ENCODE measurements at places on chromosomes 13 and 19.

GRCh38 chr19:13016245-13016627, 21.0 kb downstream of the NFIX start:
- DNase-seq = no peak

- DNase-seq = no peak
Measured at GRCh38 chr19:2212861-2213711, 23.0 kb downstream of the PLEKHJ1 start.

DNA sequence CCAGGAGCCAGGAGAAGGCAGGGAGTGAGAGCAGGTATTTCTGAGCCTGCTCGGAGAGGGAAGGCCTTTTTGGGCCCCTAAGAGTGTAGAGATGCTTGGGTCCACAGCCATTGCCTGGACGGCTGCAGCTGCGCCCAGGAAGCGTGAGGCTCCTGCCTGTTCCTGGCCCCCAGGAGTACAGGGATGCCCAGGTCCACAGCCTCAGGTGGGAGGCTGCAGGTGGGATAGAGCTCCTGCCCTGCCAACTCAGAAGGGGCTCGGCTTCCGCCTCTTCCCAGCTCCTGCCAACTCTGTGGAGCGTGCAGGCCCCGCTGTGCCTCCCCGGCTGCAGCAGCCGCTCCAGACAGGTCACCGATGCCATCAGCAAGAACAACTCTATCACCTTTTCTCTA, 351.0 kb upstream of the PCDH20 start:
- DNase-seq = no peak

DNA sequence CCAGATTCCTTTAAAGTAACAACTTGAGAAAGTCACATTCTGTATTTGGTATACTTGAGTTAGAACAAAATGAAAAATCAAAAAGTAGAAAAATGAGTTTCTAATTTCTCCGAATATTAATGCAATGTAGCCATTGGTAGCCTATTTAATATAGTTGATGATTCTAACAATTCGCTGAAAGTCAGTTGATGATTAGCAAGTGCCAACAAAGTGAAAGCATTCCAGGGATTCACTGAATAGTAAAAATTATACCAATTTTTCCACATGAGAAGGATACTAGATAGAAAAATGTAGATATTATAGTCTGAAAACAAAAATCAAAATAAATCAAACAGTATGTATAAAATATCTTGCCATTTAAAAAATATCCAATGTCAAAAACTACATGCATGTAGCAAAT, 117.2 kb downstream of the FREM2 start:
- no peak for DNase-seq

- no peak for DNase-seq
Measured at GRCh38 chr13:104949840-104950740, 1585.4 kb downstream of the EFNB2 start.

DNA sequence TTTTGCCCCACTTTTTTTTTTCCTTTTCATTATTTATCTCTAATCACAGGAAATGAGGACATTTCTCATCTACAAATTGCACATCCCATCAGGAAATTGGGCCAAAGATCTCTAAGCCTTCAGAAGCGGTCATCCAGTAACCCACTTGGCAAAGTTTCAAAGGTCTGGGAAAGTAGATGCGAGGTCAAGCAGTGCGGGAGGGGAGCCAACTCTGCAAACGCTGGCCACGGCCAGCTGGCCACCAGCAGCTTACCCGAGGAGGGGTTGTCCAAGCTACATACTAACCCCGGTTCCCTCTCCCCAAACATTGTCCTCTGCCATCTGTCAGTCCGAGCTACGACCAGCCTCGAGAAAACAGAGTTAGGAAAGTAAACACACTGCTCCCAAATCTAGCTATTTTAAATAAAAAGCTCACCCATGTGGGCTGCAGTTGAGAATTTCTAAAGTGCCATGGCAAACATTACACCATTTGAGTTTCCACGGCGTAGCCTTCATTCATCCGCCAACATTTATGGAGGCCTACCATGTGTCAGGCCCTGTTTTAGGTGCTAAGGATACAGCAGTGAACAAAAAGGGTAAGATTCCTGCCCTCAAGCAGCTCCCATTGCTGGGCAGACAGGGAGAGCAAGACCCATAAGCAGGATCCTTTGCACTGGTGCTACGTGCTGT, 11.5 kb downstream of the FFAR2 start:
- DNase-seq = no peak

- DNase-seq = no peak
Measured at GRCh38 chr13:33415822-33416221, 130.3 kb upstream of the STARD13 start.

GRCh38 chr19:18568367-18568766, 3.3 kb upstream of the UBA52 start:
- no peak for DNase-seq

DNA sequence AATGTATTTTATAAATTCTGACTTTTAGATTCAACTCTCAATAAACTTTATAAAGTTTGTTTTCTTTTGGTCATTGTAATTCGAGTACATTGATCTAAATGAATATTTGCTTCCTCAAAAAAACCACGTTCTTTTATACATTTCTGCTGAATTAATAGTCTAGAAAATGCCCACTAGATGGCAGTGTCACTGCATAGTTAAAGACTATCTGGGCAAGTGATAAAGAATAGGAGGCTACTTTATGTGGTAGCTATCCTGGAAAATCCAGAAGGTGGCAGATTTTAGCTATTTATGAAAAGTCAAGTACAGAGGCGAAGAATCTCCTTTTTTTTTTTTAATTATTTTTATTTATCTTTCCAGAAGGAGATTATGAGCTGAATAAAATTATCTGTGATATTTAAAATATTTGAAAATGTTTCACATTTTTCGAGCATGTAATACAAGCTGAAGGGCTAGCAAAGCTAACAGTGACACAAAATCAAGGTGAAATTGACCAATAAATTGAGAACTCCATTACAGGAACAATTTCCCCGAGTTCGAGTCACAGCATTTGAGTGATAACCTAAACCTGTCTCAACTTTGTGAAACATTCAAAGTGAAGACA, 221.8 kb downstream of the OLFM4 start:
- no peak for DNase-seq

DNA sequence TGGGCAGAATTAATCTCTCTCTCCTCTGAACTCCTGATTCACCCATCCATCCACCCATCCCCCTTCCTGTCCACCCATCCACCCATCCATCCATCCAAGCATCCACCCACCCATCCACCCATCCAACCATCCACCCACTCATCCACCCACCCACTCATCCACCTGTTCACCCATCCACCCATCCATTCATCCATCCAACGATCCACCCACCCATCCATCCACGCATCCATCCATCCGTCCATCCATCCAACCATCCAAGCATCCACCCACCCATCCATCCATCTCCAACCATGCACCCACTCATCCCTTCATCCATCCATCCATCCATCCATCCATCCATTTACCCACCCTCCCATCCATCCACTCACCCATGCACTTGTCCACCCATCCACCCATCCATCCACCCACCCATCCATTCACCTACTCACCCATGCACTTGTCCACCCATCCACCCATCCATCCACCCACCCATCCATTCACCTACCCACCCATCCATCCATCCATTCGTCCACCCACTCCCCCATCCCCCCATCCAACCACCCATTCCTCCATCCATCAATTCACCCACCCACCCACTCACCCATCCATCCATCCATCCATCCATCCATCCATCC, 18.7 kb downstream of the MEX3D start:
- DNase-seq = no peak
